Activated CD4-positive, alpha-beta memory T cell treated with anti-CD3 and anti-CD28 coated beads for 36 hours (primary cell): ENCODE measurements at places on chromosomes 2 and 18. TPM values are rescaled to one million over a fixed set of nuclear protein-coding genes. Genes with fewer than 3 reads are reported as not detected.

The TMEM185B gene
- 19.4 TPM for total RNA-seq

GRCh38 chr2:88764141-88764849, 72.8 kb downstream of the RPIA start:
- H3K27ac ChIP-seq: no peak overlapping the region
- DNase-seq: no peak
- peaks cover 15% of the 10 kb centered on the region for H3K27me3 ChIP-seq
- no peak overlapping the region for H3K4me3 ChIP-seq
- H3K4me1 ChIP-seq: peaks cover 4% of the 10 kb centered on the region
- H3K36me3 ChIP-seq: peaks cover 1% of the 10 kb centered on the region

The RAX gene
- 0.17 TPM for total RNA-seq

DNA sequence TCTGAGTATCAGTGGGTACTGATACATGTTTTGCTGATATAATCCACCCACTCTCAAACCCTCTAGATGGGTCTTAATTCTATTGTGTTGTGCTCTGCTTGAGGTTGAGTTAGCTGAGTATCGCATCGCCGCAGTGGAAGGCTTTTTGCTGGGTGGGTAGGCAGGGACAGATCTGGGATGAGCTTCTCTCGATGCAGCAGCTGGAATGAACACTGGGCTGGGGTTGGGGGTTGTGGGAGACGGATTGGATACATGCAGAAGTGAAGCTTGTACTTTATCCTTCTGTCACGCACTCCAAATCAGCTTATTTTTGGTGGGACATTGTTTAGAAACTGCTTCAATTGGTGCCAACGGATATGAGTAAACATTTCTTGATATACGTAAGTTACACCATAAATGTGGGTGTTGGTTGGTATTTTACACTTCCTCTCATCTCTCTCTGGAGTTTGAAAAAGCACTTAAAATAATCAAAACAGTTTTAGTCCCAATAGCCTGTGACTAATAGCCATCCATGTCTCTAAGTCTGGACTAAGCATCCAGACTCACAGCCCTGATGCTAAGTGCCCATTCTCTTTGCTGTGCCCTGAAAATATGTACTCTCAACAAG, 107.1 kb downstream of the POLE4 start:
- H3K27me3 ChIP-seq: no peaks in the 10 kb centered on the region
- no peaks in the 10 kb centered on the region for H3K4me1 ChIP-seq
- H3K4me3 ChIP-seq: no peak overlapping the region
- no peaks in the 10 kb centered on the region for H3K36me3 ChIP-seq

DNA sequence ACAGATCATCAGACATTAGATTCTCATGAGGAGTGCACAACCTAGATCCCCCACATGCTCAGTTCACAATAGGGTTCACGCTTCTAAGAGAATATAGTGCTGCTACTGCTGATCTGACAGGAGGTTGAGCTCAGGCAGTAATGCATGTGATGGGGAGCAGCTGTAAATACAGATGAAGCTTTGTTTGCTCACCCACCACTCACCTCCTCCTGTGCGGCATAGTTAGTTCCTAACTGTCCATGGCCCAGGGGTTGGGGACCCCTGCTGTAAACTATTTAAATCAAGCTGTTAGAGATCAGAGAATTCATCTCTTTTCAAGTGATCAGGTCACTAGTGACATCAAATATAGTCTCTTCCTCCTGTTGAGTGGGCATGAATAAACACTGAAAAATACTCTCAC, 88.8 kb upstream of the ACVR2A start:
- no peak overlapping the region for H3K27ac ChIP-seq
- H3K27me3 ChIP-seq: no peaks in the 10 kb centered on the region
- no peak overlapping the region for H3K4me3 ChIP-seq
- no peak for DNase-seq

- no peaks in the 10 kb centered on the region for H3K27me3 ChIP-seq
- no peak overlapping the region for H3K27ac ChIP-seq
- H3K4me3 ChIP-seq: no peak overlapping the region
- no peaks in the 10 kb centered on the region for H3K4me1 ChIP-seq
- H3K36me3 ChIP-seq: no peaks in the 10 kb centered on the region
Measured at GRCh38 chr2:99748344-99748743, 258.5 kb upstream of the REV1 start.

DNA sequence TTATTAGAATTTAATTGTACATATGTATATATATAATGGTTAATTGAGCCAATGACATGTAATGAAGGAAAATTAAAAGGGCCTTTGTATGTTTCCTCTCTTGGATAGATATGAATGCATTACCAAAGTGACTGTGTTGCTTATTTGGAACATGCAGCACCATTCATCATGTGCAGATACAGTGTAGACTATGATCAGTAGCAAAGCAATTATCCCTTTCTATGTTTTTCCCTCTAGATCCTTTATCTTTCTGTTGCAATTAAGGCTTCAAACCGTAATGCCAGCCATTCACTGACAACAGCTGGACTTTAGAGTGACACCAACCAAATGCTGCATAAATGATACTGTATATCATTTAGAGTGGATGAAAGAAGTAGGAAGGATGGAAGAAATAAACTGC, 565.2 kb downstream of the NRXN1 start:
- no peak for DNase-seq
- no peaks in the 10 kb centered on the region for H3K4me1 ChIP-seq
- H3K27ac ChIP-seq: no peak overlapping the region
- no peaks in the 10 kb centered on the region for H3K27me3 ChIP-seq
- H3K36me3 ChIP-seq: no peaks in the 10 kb centered on the region

The GAL3ST2 gene
- 0.65 TPM for total RNA-seq

The CD207 gene
- not detected for total RNA-seq

The COL3A1 gene
- not detected for total RNA-seq

- peak overlapping the region; percentile 69 for H3K4me3 ChIP-seq
- H3K4me1 ChIP-seq: peaks cover 17% of the 10 kb centered on the region
- peak overlapping the region; percentile 96 for H3K27ac ChIP-seq
- H3K27me3 ChIP-seq: no peaks in the 10 kb centered on the region
- DNase-seq: no peak
- H3K36me3 ChIP-seq: no peaks in the 10 kb centered on the region
Measured at GRCh38 chr2:55134316-55134706, 84.1 kb upstream of the RTN4 start.

- no peak for DNase-seq
- H3K27ac ChIP-seq: no peak overlapping the region
- H3K4me1 ChIP-seq: no peaks in the 10 kb centered on the region
- H3K4me3 ChIP-seq: no peak overlapping the region
Measured at GRCh38 chr2:199760574-199760973, 90.4 kb downstream of the FTCDNL1 start.

The FBXO48 gene
- total RNA-seq: 2.3 TPM

- peaks cover 35% of the 10 kb centered on the region for H3K4me1 ChIP-seq
- H3K36me3 ChIP-seq: no peaks in the 10 kb centered on the region
- no peak for DNase-seq
Measured at GRCh38 chr2:23530909-23531276, 145.9 kb downstream of the KLHL29 start.

GRCh38 chr2:45857275-45857609, 205.8 kb downstream of the PRKCE start:
- H3K27ac ChIP-seq: no peak overlapping the region
- H3K36me3 ChIP-seq: peaks cover 3% of the 10 kb centered on the region
- DNase-seq: no peak
- H3K27me3 ChIP-seq: no peaks in the 10 kb centered on the region
- peaks cover 24% of the 10 kb centered on the region for H3K4me1 ChIP-seq

DNA sequence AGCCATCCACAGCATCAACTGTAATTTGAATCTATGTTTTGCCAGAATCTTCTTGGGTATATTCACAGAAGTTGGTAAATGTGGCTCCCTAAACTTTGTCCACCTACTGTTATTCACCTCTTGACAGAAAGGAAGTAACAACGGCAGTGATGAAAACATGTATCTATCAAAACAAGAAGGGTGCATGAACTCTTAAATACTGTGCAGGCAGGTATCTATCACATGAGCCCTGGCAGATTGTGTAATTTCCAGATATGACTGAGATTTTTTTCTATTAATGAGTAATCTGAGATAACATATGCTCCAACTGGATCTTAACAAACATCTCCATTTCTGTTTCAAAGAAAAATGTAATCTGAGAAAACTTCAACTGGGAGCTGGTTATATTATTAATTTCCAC, 36.6 kb downstream of the SFT2D3 start:
- peak overlapping the region; percentile 34 for H3K27ac ChIP-seq
- no peaks in the 10 kb centered on the region for H3K27me3 ChIP-seq
- H3K36me3 ChIP-seq: peaks cover 27% of the 10 kb centered on the region
- no peak for DNase-seq
- H3K4me1 ChIP-seq: peaks cover 33% of the 10 kb centered on the region
- no peak overlapping the region for H3K4me3 ChIP-seq

DNA sequence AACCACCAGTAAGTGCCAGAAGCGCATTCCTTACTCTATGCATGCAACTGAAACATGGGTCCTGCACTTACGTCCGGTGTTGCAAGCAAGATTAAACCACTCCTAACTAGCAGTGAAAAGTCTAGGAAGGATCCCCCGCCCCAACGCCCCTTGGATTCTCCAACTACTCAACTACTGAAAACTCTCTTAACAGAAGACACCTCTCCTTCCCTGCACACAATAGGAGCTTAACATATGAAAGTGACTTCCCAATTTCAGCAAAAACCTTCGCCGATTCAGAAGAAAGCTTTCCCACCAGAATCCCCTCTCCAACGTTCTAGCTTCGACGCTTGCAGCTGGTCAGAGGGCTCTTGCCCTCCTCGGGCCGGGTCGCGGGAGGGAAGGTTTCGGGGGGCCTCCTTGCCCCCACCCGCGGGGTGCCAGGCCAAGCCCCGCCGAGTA, 578 bp downstream of the IWS1 start:
- peak; percentile 39 for DNase-seq
- peak overlapping the region; percentile 90 for H3K27ac ChIP-seq
- peak overlapping the region; percentile 92 for H3K4me3 ChIP-seq
- peaks cover 20% of the 10 kb centered on the region for H3K36me3 ChIP-seq
- H3K4me1 ChIP-seq: peaks cover 35% of the 10 kb centered on the region

The RESP18 gene
- not detected for total RNA-seq

The SLC39A10 gene
- 37.4 TPM for total RNA-seq

- no peak for DNase-seq
- H3K4me1 ChIP-seq: no peaks in the 10 kb centered on the region
- H3K27ac ChIP-seq: no peak overlapping the region
- no peaks in the 10 kb centered on the region for H3K36me3 ChIP-seq
- no peaks in the 10 kb centered on the region for H3K27me3 ChIP-seq
- no peak overlapping the region for H3K4me3 ChIP-seq
Measured at GRCh38 chr2:150601280-150602038, 114.0 kb upstream of the RND3 start.

The NCKAP5 gene
- total RNA-seq: not detected

DNA sequence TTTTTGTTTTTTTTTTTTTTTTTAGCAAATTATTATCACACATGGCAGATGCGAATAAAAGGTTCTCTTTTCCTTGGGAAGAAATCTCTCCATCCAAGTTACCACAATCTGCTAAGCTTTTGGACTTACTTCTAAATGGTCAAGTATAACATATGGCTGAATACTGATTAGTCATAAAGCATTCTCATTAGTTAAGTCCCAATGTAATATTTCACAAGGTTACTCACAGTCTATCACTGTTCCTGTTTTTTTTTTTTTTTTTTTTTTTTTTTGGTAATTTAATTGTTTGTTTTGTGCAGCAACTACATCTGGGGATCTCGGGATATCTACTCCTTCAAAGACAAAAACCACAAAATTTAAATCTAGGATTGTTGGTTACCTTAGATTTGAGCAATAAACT, 771.7 kb downstream of the CPS1 start:
- no peaks in the 10 kb centered on the region for H3K36me3 ChIP-seq
- H3K27me3 ChIP-seq: no peaks in the 10 kb centered on the region
- no peak overlapping the region for H3K4me3 ChIP-seq
- H3K4me1 ChIP-seq: no peaks in the 10 kb centered on the region

DNA sequence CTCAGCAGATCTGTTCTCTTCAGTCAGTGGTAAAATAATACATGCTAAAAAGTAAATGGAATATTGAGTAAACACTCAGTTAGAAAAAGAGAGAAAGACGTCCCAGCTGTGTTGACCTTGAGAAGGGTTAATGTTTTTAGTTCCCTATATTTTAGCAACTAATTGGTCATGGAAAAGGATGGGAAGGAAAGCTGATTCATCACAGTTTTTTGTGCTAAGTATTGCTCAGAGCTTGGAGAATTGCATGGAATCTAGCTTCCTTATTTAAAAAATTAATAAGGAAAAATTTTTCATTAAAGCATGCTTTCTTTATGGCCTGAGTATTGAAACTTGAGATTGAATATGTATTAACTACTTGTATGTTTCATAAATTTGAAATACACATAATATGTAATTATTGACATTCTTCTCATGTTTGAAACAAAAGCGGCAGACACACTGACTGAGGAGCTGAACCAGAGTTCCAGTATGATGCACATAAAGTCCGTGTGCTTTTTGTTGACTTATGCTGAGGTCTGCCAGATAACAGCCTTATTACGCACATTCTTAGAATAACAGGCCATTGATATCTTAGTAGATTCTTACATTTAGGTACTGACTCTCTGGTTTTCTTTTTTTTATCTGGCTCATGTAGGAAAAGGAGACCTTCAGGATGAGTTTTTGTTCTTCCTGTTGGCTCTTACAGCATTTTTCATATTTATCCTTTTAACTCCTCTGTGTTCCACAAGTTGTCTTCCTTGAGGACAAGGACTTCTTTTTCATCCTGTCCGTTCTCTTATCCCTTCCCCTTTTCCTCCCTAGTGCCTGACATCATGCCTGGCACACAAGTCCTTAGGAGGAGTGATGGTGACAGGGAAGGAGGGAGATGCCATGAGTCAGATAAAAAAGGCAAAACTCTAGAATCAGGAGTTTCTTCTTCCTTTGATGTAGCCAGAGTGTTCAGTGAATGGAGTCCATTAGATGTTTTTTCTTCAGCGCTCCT, 194.1 kb downstream of the PTPRM start:
- no peaks in the 10 kb centered on the region for H3K36me3 ChIP-seq
- no peaks in the 10 kb centered on the region for H3K4me1 ChIP-seq
- H3K27ac ChIP-seq: no peak overlapping the region
- H3K27me3 ChIP-seq: no peaks in the 10 kb centered on the region
- no peak overlapping the region for H3K4me3 ChIP-seq

DNA sequence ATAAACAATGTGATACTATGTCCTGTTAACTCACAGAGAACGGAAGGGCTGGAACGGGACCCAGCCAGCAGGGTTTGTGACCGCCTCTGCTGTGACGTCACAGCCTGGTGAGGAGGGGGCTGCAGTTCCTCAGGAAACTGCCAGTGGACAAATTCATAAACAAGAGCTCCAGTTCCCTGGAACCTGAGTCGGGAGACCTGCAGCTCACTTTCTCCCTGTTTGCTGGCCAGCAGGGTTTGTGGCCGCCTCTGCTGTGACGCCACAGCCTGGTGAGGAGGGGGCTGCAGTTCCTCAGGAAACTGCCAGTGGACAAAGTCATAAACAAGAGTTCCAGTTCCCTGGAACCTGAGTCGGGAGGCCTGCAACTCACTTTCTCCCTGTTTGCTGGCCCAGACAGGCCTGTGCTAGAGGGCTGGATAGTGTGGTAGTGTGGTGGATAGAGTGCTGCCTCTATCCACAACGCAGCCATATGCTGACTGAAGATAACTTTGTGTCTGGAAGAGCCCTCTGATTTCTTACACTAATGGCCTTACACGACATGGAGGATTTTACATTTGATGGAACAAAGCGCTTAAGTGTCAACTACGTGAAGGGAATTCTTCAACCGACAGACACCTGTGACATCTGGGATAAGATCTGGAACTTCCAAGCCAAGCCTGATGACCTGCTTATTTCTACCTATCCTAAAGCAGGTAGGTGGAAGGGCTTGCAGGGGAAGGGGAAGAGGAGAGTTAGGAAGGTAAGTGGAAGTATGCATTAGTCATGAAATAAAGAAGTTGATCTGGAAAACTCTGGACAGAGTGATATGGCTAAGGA, at the start of gene SULT1C4:
Gene SULT1C4, plus strand, starts transcription at position 140 of the 816 bp plus-strand sequence. Its CDS starts 384 bp downstream, at position 524.
- peaks cover 5% of the 10 kb centered on the region for H3K27me3 ChIP-seq
- no peak within 1 kb of the TSS for H3K4me3 ChIP-seq
- no peaks in the 10 kb centered on the region for H3K36me3 ChIP-seq
- H3K4me1 ChIP-seq: no peaks in the 10 kb centered on the region

GRCh38 chr2:9336576-9337314, 86.6 kb downstream of the ITGB1BP1 start:
- no peak overlapping the region for H3K27ac ChIP-seq
- H3K36me3 ChIP-seq: no peaks in the 10 kb centered on the region
- peaks cover 3% of the 10 kb centered on the region for H3K4me1 ChIP-seq
- peaks cover 4% of the 10 kb centered on the region for H3K27me3 ChIP-seq
